ENCODE measurements at places on chromosomes 6 and 20. TPM values are rescaled to one million over a fixed set of nuclear protein-coding genes. Genes with fewer than 3 reads are reported as not detected.
A peak's percentile ranks its signal among the peaks of the same experiment; 100 is the strongest.

Gene SAMD5
- 4.1 TPM for total RNA-seq

Gene GSTA3
- 1.00 TPM for total RNA-seq

Gene MACROD2
- 84.3 TPM for total RNA-seq

Gene UBE2V1
- 50.3 TPM for total RNA-seq

Gene UTRN
- 377 TPM for total RNA-seq

Gene SNAP25
- not detected for total RNA-seq

Gene PTCHD4
- 0.57 TPM for total RNA-seq

Gene NOX3
- not detected for total RNA-seq

Gene C6orf58
- not detected for total RNA-seq

Gene DUSP15
- total RNA-seq = 1.7 TPM

Gene ID1
- 717 TPM for total RNA-seq

DNA sequence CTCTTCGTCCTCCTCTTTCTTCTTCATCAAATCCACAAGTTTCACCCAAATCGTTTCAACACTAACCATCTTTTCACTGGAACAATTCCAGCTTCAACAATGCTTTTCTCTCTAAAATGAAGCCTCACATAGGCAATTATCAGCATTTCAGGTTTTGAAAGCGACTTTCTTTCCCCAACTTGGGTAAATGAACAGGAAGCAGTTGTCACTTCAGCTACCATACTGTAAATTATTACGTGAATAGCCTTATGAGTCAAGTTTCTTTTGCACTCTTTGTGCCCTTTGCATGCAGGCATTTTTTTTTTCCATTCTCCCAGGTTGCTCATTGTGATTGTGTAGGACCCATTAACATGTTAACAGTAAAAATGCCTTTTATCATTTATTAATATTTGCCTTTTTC is 121.7 kb upstream of the BTBD3 start:
- DNase-seq = no peak

DNA sequence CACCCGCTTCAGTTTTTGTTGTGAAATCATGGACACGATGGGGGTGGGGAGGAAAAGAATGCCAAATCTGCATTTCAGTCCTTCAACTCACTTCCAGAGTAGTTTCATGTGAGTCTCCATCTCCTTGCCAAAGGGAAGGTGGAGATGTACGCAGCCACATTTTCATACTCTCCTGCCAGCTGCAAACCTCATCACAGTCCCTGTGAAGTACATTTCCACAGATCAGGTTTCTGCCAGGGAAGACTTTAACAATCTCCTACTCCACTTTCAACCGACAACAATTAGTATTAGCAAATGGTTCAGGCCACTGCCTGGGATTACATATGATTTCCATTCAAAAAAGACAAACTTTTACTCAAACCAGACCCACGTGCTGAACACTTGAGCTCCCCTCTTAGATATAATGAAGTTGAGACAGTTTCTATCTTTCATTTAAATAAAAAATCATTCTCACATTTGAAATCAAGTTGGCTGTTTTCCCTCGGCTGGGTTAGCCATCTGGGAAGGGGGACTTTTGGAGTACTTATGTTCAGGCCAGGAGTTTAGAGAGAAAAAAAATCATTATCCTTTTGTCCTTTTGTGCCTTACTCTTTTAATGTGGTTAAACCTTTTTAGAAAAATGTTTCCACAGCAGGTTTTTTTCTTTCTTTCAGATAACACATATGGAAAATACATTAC is 51.0 kb upstream of the CEP162 start:
- no peak for DNase-seq

- no peak for DNase-seq
Measured at GRCh38 chr20:55160037-55160436, 684.6 kb downstream of the DOK5 start.

DNA sequence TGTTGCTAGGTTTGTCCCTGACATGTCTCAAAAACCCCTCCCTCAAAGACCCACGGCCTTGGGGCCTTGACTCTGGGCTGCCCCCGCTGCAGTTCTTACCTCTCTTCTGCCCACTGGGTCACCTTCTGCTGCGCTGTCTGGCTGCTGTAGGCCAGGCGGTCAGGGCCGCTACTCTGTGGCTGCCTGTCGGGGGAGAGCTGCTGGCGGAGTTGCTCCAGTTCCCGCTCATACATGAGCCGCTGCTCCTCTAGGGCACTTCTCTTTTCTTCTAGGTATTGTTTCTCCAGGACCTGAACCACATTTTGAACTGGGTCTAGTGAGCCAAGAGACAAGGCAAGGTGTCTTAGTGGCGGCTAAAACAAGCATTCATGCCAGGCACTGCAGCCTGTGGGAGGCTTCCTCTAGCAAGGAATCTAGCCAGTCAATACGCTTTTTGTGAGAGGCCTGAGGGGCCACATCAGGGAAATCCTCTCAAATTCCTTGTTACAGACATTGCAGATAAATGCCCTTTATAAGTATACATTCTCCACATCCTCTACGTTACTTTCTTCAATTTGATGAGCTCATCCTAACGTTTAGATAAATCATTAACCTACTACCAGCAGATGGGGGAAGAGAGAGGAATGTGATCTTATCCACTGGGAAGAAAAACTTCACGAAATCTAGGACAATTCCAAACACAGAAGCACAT is 110.3 kb upstream of the NUP153 start:
- DNase-seq = peak; percentile 39

GRCh38 chr6:169495601-169496000 is 206.2 kb downstream of the WDR27 start:
- no peak for DNase-seq

- no peak for DNase-seq
Measured at GRCh38 chr6:128311944-128312570, 208.3 kb downstream of the PTPRK start.

- no peak for DNase-seq
Measured at GRCh38 chr6:16803294-16804200, 42.3 kb upstream of the ATXN1 start.

GRCh38 chr6:40845553-40845952 is 193.5 kb downstream of the UNC5CL start:
- no peak for DNase-seq

- no peak for DNase-seq
Measured at GRCh38 chr6:112802144-112802543, 455.0 kb downstream of the RFPL4B start.

DNA sequence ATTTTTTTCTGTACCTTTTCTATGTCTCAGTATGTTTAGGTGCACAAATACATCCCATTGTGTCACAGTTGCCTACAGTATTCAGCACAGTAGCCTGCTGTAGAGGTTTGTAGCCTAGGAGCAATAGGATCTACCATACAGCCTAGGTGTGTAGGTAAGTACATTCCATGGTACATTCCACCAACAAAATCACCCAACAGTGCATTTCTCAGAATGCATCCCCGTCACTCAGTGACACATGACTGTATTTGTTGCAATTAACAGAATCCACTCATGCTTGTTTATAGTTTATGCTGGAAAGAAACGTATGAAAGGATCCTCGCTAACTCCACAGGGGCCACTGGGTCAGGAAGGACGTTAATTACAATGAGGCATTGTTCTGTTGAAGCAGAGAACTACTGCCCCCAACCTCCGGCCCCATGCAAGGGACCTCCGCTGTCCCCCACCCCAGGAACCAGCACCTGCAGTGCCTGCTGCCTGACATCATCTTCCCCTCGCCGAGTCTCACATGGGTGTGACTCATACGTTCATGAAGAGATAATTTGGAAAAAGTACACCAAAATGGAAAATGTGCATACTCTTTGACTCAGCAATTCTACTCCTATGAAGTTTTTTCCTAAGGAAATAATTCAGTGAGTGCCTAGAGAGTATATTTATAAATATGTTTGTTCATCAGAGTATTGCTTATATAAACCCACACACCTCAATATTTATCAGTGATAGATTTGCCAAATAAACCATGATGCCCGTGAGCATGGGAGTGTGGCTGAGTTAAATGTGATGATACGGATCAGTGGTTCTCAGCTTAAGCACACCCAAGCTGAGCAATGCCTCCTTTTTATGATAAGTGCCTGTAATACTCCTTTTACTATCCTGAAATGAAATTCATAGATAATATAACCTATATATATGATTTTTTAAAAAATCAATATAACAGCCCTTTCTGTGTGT is 156.4 kb upstream of the ECI2 start:
- no peak for DNase-seq

DNA sequence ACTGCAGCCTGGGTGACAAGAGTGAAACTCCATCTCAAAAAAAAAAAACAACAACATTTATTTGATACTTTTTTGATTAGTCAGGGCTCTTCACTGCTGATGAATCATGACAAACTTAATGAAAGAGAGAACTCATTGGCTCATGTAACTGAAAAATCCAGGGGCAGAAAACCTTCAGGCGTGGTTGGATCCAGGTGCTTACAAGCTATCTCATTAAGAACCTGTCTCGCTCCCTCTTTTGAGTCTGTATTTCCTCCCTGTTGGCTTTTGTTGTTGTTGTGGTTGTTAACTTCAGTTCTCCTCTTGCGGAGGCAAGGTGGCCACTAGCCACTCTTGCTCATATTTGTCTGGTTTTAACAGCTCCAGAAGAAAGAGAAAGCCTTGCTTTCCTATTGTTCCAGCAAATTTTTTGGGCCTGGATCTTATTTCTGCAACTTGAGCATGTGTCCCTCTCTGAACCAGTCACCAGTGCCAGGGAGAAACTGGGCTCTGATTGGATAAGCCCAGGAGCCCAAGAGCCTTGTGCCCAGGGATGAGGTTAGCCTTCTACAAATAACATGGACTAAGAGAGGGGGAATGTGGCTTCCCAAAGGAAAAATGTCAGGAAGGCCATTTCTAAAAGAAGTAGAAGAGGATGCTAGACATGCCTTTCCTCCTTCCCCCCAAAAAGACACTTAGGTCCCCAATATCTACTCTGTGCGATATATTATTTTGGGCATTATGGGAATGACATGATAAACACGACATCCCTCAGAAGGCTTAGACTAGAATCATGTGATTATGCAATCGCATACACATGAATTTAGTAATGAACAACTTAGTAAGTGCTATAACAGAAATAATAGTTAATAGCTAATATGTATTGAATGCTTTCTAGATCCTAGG is 64.5 kb downstream of the PHACTR2 start:
- no peak for DNase-seq

DNA sequence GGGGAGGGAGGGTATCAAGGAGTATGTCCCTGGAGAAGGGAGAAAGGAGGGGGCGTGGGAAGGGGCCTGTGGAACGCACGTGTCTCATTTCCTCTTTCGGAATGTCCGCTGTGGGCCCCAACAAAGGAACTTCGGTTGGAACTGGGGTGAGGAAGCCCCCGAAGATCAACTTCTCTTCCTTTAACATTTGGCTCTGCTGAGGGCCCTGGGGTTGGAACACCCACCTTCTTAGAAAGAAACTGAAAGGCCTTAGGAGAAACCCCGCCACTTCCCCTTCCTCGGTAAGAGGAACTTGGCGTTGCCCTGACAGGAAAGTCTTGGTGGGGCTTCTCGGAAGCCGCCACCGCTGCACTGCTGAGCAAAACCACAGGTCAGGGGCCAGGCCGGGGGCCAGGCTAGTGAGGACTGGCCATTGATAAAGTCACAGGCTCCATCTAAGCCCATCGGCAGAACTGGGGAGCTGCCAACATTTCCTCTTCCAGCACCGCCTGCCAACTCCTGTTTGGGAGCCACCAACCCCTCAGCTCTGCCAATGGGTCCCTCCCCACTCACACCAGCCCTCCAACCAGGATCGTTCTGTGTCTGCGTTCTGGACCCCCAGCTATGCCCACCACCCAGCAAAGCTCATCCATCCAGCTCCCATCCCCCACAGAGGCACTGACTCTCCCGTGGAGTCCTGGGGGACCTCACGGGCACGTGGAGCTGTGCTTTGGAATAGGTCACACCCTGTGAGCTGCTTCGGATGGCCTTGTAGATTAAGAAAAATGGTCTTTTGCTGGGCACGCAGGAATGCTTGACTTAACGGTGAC is 44.8 kb downstream of the FGD2 start:
- DNase-seq = peak; percentile 89

DNA sequence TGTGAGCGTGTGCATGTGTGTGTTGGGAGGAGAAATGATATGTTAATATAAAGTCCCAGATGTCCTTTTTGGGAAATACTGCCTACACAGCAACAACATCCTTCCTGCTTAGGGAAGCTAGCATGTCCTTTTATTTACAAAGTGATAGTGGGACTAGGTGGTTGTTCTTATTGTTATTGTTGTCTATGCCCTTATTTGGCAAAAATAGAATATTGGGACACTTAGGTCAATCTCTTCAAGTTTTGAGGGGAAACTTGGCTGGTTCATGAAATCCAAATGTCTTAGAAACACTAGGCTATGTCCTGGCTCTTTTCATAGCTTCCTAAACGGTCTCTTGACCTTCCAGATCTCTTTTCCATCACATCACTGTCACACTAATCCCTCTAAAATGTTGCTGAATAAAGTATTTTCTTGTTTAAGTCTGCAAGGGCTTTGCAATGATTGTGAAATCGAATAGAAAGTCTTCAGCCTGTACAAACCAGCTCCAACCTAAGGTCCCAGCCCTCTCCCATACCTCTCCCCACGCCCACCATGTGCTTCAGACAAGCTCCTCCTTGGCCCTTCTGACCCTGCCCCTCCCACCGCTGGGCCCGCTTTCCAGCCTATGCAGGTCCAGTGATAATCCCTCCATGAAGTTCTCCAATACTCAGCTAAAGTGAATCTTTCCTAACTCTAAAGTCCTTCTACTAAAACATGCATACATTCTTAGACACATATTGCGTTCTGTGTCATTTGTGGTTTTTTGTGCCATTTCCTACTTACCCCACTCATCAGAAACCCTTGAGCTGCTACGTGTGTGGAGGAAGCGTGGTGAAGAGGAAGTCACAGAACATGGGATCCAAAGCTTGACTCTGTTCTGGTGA is 205.1 kb downstream of the LY86 start:
- peak; percentile 47 for DNase-seq

DNA sequence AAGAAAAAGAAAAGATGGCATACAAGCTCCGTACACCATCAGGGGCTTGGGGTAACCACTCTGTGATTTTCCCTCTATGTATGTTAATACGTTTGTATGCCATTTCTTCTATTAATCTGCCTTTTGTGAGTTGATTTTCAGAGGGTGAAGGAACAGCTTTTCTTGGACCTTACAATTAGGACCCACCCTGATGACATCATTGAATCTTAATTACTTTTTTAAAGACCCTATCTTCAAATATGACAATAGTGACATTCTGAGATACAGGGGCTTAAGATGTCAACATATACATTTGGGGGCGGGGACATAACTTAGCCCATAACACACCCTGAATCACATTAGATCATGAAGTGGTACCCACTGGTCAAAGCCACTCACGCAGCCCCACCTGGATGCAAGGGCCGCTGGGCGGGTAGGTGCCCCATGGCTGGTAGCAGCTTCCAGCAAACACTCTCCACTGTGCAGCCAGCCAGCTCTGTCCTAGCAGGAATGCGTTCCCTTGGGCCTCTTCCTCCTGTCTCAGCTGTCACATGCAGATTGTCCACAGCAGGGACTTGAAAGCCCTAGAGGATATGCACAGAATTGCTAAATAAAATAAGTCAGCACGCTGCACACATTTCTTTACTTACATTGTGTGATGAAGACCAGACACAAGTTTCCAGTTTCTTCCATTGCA is 74.5 kb downstream of the FOXF2 start:
- DNase-seq = peak; percentile 47

- no peak for DNase-seq
Measured at GRCh38 chr20:64083804-64084684, at the start of gene LKAAEAR1. LKAAEAR1 (minus strand) TSS chr20:64084398; CDS start chr20:64084219, 179 bp downstream.

GRCh38 chr6:149380523-149380922 is 19.5 kb upstream of the SUMO4 start:
- no peak for DNase-seq

- DNase-seq = no peak
Measured at GRCh38 chr20:11992426-11992825, 74.7 kb downstream of the BTBD3 start.

- DNase-seq = no peak
Measured at GRCh38 chr20:44560229-44560628, 22.1 kb upstream of the PKIG start.

GRCh38 chr6:85390775-85391174 is 59.1 kb upstream of the NT5E start:
- DNase-seq = no peak

- DNase-seq = no peak
Measured at GRCh38 chr6:132404736-132405135, 3.5 kb upstream of the MOXD1 start.
